Stimulated activated CD4-positive, alpha-beta T cell treated with anti-CD3 and anti-CD28 coated beads, TNF-alpha, amount 100 ng/mL, for 1 hour (primary cell): ENCODE measurements at places on chromosomes 4 and X.

DNA sequence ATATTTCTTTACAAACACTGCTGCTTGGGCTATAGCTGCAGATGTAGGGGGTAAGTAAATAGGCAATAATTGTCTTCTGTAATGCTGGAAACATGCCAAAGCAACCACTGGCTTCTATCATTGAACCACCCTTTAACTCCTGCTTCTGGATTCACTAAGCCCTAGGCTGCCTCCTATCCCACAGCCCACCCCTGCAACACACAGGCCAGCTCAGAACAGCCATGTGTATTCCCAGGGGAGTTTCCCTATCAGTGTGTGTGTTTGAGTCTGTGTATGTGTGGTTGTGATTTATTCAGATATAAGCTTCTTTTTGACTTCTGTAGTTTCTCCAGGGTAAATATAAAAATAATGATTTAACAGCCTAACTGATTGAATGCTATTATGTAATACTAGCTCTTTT, 291.3 kb downstream of the PCDH10 start:
- DNase-seq = no peak

GRCh38 chr4:8558080-8558960, 21.9 kb upstream of the GPR78 start:
- DNase-seq = no peak

GRCh38 chr4:82038936-82039335, 334.9 kb downstream of the HNRNPD start:
- DNase-seq = no peak

DNA sequence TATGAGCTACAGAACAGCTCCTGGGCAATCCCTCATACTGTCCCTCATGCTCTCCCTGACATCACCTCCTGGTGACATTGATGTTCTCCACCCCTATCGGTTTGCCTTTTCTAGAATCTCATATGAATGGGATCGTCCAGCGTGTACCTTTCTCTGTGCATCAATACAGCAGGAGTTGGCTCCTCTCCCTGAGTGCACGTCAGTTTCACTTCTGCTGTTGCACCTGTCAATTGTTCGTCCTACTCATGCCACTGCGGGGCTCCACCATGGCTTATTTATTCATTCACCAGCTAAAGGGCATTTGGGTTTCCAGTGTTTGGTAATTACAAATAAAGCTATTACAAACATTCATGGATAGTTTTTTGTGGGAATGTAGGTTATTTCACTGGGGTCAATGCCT, 269.1 kb upstream of the ZFP42 start:
- no peak for DNase-seq

GRCh38 chr4:68361146-68361589, 11.3 kb upstream of the YTHDC1 start:
- DNase-seq = no peak

- DNase-seq = no peak
Observed at GRCh38 chr4:60657041-60657440, 543.1 kb upstream of the ADGRL3 start.

GRCh38 chr4:30952526-30953219, 232.5 kb downstream of the PCDH7 start:
- DNase-seq = no peak

DNA sequence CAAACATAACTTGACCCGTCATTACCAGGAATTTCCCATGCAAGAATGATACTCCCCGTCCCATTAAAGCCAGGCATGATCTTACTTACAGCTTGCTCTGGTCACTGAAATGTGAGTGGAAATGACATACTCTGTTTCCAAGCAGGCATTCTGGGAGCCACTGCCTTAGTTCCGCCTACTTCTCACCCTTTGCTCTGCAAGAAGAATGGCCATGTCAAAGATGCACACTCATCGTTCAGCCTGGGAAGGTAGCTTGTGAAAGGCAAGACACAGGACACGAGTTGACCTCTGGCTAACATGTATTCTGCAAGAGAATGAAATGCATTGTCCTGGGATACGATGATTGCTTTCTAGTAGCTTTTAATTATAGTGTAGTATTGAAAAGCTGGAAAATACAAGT, 1144.4 kb downstream of the NLGN4X start:
- DNase-seq = no peak

GRCh38 chr4:48270951-48271473, 1.4 kb upstream of the TEC start:
- no peak for DNase-seq

DNA sequence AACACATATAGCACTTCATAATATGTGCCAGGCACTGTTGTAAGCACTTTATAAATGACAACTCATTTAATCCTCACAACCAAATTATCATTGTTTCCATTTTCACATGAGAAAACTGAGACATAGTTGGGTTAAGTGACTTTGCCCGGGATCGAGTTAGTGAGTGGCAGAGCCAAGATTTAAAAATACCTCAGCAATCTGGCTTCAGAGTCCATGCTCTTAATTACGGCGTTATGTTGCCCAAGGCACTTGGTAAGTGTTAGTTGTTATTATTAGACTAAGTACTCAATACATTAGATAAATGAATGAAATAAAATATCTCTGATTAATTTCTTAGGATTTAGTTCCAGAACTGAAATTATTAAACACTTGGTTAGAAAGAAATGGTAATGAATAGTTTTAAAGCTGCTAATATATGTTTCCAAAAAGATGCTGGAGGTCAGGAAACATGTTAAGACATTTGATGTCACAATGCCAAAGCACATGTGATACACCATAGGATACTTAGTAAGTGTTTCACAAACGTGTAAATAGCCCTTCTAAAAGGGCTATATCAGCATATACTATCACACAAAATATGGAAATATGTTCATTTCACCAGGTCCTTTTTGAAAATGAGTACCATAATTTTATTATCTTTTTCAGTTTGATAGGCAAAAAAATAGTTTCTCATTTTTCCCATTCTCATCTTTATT, 301.9 kb downstream of the GPAT3 start:
- DNase-seq = no peak

DNA sequence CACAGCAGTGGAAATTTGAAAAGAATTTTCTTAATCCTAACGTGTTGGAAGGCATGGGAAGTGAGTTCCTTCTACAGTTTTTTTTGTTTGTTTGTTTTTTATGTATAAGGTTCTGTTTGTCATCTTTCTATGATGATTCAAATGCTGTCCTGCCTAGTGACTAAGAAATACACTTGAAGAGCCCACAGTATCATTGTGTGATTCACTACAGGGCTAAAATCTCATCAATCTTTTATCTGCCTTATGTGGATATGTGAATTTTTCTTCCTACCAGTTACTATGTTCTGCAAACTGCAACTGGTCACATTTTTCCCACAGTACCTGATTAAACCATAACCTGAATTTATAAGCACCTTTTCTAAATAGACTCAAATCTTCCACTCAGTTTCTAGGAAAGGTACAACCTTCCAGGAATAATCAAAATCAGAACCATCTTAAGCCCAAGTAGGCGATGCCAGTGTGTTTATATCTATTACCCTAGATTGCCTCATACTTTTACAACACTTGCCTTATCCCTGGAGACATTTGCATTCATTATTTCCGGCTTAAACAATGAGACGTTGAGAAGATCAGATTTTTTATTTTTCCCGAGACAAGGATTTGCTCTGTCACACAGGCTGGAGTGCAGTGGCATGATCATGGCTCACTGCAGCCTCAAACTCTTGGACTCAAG, 214.6 kb upstream of the GALNT7 start:
- no peak for DNase-seq

DNA sequence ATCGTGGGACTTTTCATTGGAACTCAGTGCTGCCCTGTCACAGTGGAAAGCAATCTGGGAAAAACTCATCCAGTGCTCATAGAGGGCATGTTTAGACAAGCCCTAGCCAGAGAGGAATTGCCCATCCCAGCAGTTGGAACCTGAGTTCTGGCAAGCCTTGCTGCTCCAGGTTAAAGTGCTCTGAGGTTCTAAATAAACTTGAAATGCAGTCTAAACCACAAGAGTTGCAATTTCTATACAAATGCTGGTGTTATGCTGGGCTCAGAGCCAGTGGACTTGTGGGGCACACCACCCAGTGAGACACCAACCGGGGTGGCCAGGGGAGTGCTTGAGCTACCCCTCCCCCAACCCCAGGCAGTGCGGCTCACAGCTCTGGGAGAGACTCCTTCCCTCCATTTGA, 142.8 kb upstream of the PPP1R2C start:
- DNase-seq = no peak

DNA sequence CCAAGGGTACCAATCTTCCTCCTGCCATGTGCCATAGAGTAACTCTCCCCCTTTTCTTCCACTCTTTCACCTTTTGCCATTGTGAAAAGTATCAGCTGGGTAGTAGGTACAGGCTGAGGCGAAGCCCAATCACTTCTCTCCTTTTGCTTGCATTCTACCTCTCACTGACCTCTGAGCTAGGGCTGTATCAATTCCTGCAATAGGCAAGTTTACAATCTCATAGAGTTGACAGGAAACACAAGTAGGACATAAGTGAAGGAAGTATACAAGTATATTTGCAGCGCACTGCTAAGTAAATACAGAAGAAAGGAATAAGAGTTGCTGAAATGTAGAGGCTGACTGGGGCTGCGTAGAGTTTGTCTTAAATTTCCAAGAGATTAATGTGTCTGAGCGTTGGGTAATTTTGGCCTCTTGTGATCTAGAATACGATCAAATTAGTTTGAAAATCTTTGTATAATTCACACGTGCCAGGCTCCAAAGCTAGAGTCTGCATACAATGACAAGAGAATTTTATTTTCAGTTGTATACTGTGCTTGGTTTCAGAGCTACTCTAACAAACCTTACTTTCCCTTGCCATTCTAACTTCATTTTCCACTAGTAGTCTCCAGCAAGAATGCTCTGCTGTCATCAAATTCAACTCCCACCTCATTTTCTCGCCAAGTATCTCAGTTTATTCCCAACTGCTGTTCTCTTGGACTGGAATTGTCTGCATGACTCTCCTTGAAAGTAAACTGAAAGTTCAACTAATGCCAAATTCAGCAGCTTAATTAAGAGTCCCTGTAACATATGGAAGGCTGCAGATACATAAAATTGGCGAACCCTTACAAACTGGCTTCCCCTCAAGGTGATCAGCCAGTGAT, 90.3 kb downstream of the ATP11C start:
- DNase-seq = no peak

- DNase-seq = no peak
Observed at GRCh38 chr4:105453550-105454205, 20.2 kb downstream of the PPA2 start.

GRCh38 chr4:14078326-14078725, 450.8 kb upstream of the BOD1L1 start:
- no peak for DNase-seq

DNA sequence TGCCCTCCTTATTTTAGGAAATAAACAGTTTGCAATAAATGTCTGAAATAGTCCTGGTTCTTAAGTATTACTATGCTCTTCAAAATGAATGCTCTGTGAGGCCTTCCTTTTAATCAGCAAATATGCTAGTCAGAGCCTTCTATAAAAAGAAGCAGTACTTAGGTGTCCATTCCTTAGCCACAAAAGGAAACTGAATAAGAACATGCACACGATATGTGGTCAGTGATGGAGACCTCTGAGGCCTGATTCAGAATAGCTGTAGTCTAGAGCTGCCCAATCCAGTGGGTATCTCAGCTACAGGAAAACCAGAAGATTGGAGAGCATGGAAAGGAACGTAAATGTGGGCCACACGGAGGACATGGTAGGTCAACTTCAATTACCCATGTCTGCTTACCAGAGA, 141.8 kb downstream of the RASL11B start:
- no peak for DNase-seq

GRCh38 chr4:8069102-8069752, 89.4 kb downstream of the ABLIM2 start:
- DNase-seq = no peak

DNA sequence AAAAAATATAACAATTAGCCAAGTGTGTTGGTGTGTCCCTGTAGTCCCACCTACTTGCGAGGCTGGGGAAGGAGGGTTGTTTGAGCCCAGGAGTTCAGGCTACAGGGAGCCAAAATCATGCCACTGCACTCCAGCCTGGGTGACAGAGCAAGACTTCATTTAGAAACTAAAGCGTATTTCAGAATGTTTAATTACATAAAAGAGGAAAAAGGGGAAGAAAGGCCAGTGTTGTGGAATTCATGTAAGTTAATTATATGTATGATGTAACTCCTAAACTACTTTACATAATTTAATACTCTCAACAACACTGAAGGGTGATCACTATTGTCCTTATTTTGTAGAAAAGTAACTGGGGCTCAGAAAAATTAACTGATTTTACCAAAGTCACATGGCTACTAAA, 67.2 kb upstream of the HOPX start:
- DNase-seq = no peak

- DNase-seq = no peak
Observed at GRCh38 chr4:167020410-167020809, 213.9 kb downstream of the SPOCK3 start.

- no peak for DNase-seq
Observed at GRCh38 chr4:152162331-152162697, 373.6 kb downstream of the FBXW7 start.

- no peak for DNase-seq
Observed at GRCh38 chr4:6362896-6363295, 93.2 kb downstream of the WFS1 start.

GRCh38 chr4:10659251-10659650, 25.3 kb downstream of the CLNK start:
- DNase-seq = no peak

DNA sequence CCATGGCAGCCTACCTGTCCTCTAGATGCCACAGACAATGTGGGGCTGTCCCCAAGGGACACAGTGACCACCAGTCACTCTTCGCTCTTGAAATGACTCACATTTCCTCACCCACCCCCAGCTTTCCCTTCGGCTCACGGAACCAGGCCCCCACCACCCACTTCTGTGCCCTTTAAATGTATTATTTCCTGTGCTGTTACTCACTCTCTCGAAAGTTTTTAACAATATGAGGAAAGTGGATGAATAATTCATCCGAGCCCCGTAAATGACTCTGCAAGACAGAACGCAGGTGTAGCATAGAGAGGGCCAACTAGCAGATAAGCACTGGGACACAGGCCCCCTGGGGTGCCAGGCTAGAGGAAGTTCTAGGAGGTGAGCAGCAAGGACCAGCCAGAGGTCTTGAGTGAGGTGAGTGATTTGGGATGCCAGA, 179.5 kb upstream of the TBL1X start:
- no peak for DNase-seq

- DNase-seq = no peak
Observed at GRCh38 chr4:189279188-189279587, 661.5 kb upstream of the FRG1 start.

GRCh38 chr4:121073672-121074381, 1.5 kb upstream of the NDNF start:
- DNase-seq = no peak
